ENCODE measurements at places on chromosomes 7 and 10. TPM values are rescaled to one million over a fixed set of nuclear protein-coding genes. Genes with fewer than 3 reads are reported as not detected.
A peak's percentile ranks its signal among the peaks of the same experiment; 100 is the strongest.

- DNase-seq, result peak; percentile 20
Observed at GRCh38 chr7:112572669-112573301, 92.0 kb downstream of the LSMEM1 start.

ZNF736 gene
- 8.6 TPM for total RNA-seq

- no peak for DNase-seq
Observed at GRCh38 chr10:21213381-21213780, 312.1 kb downstream of the SKIDA1 start.

MYL10 gene
- not detected for total RNA-seq

- DNase-seq, result no peak
Observed at GRCh38 chr10:43419997-43420368, 11.0 kb upstream of the HNRNPF start.

OR9A2 gene
- not detected for total RNA-seq

GRCh38 chr10:11949152-11949551 is 93.5 kb downstream of the UPF2 start:
- DNase-seq, result no peak

GRCh38 chr7:135121868-135122267 is 26.0 kb upstream of the TMEM140 start:
- no peak for DNase-seq

GRCh38 chr10:49074836-49075682 is 40.3 kb downstream of the VSTM4 start:
- no peak for DNase-seq

SVOPL gene
- total RNA-seq, result 1.5 TPM

DNA sequence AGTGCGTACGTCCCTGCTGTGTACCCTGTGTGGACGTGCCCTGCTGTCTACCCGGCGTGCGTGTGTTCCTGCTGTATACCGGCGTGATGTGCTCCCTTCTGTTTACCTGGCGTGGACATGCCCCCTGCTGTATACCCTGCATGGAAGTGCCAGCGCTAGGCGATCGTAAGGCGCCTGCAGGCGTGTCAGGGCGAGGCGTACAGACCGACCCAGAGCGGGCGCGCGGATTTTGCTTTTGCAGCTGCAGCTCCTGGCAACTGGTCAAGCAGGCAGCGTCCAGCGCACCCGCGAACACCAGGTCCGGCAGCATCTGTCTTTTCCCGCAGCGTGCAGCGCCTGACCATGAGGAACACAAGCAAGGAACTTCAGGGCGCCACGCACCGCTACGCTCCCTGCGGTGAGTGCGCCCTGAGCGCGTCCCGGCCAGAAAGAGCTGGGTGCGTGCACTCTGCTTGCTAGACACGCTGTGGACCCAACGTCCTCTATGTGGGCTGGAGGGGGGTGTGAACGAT is 680 bp downstream of the C7orf57 start:
- DNase-seq, result peak; percentile 50

DNA sequence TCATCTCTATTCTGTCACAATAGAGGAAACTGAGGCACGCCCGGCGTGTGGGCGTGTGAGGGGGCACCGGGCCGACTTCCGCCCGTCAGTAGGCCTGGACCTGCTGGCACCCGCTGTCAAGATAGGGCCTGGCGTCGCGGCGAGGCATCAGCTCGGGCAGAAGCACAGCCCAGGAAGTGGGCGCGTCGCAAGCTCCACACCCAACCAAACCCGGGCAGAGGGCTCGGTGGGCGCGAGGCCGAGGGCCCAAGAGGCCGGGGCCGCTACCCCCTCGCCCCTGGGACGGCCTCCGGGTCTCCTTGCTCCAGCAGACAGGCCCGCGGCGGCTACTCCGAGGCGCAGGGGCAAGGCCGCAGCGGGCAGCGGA is 91.2 kb downstream of the SPAG6 start:
- DNase-seq, result no peak

NAT16 gene
- not detected for total RNA-seq

ARPC1B gene
- total RNA-seq, result 107 TPM

GRCh38 chr10:4704034-4704545 is 121.9 kb upstream of the AKR1E2 start:
- DNase-seq, result peak; percentile 61

IQCE gene
- 96.4 TPM for total RNA-seq

DNA sequence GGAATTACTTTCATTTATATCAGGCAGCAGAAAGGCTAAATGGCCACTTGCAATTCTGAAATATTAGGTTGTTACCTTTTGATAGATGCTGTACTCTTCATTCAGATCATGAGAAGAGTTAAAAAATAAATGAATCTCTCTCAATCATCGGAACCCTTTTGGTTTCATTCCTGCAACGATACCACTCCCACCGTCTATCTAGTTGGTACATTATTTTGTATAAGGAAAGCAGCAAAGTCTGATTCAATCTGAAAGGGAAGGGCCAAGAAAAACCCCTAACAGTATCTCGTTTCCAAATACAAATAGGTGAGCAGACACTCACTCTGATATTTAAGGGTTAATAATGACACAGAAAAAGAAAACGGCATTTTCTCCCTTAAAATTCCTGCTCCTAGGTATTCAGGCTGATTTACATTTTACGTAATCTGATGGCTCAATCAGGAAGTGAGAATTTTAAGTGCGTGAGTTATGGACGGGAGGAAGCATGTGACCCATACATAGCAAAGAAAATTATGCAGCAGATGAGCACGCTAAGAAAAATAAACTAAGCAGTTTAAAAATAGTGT is 209.4 kb upstream of the KLF14 start:
- DNase-seq, result no peak

- no peak for DNase-seq
Observed at GRCh38 chr10:97043563-97043855, 142.2 kb downstream of the SLIT1 start.

DNA sequence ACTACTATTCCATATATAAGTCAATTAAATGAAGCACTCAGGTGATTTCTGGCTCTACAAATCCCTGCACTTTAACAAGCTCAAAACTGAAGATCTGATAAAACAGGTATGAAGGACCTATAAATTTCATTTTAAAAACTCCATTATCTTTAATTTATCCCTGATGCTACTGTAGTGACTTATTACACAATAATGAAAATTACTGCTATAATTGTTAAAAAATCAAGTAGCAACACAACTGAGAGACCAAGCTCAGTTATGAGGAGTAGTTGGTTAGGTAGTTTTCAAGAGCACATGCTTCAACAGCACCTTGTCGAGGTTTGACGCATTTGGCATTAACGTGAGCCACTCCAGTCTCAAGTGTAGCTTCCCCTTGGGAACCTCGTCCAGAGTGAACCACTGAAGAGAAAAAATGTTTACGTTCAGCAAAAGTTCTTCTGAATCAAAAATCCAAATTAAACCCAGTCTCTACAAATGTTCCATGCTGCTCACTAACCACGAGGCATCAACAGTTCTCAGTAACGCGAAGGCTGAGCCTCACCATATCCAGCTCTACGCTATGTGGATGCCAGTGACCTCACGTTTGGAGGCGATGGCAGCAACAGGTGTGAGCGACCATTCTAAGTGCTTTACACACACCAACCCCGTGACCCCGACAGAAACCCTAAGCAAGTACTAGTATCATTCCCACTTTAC is 55.3 kb upstream of the NCAPG2 start:
- DNase-seq, result no peak

CXCL12 gene
- total RNA-seq, result not detected
